ENCODE measurements at places on chromosomes 3 and 15.
A peak's percentile ranks its signal among the peaks of the same experiment; 100 is the strongest.

DNA sequence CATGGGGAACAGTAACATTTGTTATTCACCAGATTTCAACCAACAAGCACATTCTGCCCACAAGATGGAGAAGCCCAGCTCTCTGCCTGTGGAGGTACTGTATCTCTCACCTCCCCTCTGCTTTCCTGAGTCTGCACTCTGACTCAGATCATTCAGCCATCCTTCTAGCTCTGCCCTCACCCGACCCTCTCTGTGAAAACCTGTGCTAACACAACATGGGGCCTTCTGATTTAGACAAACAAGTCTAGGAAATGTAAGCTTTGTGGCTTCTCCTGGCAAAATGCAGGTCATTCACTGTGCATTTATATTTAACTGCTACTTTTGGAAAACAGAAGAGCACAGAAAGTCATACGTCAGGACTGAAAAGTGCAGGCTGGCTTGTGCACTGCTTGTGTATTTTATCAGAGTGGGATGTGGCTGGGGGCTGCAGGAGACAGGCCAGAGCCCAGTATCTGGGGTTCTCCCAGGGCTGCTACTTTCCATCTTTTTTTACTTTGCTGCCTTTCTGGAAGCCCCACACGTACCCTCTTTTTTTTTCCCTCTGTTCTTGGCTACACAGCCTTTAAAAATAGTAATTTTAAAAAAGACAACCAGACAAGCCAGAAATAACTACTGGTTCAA, 50.8 kb downstream of the SUSD5 start:
- peak; percentile 14 for DNase-seq

DNA sequence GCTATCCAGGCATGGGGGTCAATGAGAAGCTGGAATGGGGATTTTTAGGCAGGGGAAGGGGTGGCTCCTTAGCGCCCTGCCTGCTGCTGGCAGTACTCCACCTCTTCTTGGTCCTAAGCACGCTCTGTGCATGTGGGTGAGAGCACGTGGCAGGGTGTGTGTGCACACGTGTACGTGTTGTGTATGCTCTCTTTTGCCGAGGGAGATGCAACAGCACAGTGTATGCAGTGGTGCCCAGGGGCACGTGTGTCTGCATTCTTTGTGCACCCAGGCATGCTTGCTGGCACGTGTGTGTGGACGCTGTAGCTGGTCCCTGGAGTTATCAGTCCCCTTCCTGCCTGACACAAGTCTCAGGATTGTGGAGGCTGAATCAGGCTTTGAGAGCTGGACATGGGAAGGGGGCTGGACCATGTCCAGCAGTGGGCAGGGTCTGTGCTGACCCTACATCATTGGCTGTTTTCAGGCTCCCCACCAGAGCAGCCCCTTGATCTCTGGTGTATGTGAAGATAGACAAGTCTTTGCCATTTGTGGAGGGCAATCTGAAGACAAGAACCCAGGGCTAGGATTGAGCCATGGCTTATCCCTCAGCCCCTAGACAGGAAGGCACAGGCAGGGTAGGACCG, 1.9 kb upstream of the CAMKV start:
- DNase-seq, result no peak

GRCh38 chr15:63933522-63933921, 99.8 kb upstream of the HERC1 start:
- DNase-seq, result peak; percentile 34

DNA sequence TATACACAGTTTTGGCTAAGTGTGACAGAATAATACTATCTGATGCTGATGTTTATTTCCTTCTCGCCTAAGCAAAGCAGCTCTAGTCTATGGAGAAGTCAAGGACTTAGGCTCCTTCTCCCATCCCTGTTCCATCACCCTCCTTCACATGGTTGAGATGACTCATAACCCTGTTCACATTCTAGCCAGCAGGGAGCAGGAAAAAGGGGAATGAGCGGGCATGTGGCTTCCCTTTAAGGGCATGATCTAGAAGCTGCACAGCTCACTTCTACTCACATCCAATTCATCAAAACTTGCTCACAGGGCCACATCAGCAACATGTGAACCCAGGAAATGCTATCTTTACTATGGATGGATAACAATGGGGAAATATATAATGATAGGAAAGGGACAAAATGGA, 40.9 kb downstream of the CBLB start:
- DNase-seq, result peak; percentile 91

GRCh38 chr3:10546181-10546624, 40.8 kb upstream of the ATP2B2 start:
- DNase-seq, result no peak

DNA sequence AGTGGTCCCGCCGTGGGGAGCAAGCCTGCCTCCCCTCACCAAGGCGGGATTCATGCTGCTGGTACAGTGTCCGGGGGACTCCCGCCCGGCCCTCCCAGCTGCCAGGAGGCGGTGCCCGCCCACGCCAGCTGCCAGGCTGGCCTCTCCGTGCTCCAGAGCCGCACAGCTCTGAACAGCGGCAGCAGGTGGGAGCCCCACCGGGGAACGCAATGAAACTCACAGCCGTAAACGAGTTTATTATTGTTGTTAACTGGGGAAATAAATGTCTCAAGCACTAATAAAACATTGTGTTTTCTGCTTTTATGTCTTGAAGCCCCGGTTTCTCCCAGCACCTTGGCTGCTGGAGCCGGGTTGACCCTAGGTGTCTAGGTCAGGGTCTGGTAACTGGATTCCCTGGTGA, 317.7 kb upstream of the TLE3 start:
- peak; percentile 51 for DNase-seq

DNA sequence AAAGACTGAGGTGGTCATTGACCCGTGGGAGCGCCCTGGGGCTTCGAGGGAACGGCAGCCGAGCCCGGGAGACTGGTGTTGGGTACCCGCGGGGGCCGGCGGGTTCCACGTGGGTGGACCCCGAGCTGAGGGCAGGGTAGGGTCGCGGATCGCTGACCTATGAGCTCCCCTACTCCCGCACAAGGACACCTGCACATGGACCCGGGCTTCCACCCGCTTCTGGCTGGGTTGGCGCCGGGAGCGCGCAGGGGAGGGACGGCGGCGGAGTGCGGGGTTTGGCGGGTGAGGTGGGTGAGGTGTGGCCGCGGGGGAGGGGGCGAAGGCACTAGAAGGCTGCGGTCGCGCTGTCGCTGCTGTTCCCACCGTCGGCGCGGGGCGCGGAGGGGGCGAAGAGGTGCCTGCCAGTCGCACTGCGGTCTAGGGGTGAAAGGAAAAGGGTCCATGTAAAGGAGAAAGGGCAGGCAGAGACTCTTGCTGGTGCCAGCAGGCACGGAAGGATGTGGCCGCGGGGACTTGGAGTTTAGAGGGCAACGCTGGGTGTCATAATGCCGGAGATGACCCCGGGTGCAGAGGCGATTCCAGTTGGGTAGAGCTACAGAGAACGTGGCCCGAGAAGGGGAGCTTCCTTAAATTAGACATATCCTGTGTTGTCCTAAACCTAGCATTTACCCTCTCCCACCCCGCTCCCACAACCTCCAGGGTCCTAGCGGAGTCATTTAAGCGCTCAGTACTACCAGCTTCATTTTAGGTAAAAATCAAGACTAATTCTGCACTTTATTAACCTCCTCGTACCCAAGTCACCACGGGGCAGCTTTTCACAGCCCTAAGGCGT, 245.9 kb upstream of the TOPAZ1 start:
- no peak for DNase-seq

- no peak for DNase-seq
These were observed 116.5 kb downstream of the LRRK1 start for GRCh38 chr15:101035611-101036010.

DNA sequence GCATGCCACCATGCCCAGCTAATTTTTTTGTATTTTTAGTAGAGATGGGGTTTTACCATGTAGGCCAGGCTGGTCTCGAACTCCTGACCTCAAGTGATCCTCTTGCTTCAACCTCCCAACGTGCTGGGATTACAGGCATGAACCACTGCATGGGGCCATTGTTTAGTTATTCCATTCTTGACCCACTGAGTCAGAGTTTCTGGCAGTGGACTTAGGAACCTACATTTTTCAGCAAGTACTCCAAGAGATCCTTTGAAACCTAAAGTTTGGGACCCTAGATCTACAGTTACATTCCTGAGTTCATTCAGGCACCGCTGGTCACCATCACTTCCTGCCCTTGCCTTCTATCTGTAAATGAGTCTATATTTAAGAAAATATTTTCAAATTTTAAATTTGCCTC, 1.4 kb upstream of the TNFSF10 start:
- DNase-seq, result no peak

DNA sequence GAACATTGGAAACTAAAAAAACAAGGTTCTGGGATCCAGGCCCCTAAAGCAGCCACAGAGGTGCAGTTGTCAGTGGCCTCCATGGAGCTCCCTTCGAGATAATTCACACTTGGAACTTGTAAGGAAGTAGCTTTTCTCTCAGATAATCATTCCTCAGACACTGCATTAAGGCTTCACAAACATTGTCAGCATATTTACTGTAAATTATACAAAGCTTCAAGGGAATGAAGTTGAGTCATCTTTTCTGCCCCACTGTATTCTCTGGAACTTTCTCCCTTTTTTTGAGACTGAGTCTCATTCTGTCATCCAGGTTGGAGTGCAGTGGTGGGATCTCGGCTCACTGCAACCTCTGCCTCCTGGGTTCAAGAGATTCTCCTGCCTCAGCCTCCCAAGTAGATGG, 7.1 kb downstream of the BLOC1S6 start:
- DNase-seq, result no peak

DNA sequence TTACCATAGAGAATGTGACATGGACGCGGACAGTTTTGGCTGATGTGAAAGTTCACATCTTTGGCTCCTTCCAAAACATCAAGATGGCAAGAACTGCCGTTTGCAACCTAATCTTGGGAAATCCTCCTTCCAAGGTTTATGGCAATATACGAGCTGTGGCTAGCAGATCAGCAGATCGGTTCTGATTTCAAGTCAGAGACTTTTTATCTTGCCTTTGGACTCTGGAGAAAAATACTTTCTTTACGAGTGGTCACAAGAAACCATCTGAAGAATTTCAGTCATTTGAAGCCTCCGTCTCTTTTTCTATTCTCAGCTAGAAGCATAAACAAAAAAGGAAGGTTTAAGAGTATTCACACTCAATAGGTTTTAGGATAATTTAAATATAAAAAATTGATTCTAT, 153.5 kb upstream of the MEIS2 start:
- no peak for DNase-seq

DNA sequence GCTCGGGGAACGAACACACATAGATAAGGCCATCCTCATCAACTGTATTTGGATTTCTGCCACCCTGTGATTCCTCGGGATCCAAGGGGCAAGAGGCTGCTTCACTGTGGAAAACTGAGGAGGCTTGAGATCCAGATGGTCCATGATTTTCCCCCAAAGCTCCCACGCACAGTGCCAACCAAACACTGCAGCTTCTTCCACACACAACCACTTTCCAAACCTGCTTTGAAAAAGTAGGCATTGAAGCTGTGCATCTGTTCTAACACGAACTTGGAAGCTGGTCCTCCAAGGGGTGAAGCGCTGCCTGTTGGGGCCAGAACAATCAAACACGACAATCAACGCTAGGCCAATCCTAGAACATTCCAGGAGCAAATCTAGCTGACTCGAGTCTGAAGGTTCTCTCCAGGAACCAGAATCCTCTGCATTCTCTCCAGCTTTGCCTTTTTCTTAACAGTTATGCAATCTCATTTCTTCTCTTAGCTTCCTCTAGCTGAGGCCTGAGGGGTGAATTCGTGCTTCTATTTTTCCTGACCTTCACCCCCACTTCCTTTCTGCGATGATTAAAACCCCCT, 104.4 kb downstream of the LRRK1 start:
- no peak for DNase-seq

DNA sequence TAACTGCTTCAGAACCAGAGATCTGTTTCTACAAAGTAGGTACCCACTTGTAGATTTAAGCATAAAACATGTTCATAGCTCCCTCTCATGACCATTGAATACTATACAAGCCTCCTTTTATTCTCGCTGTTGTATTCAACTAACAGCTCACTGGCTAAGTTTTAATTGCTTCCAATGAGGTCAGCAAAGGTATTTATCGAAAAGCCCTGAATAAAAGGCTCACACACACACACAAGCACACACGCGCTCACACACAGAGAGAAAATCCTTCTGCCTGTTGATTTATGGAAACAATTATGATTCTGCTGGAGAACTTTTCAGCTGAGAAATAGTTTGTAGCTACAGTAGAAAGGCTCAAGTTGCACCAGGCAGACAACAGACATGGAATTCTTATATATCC, at the start of gene FGF7:
TSS of gene FGF7 (plus strand) at position 222 of the 400 bp plus-strand sequence. CDS start 1,056 bp downstream, outside the sequence.
- peak; percentile 73 for DNase-seq

DNA sequence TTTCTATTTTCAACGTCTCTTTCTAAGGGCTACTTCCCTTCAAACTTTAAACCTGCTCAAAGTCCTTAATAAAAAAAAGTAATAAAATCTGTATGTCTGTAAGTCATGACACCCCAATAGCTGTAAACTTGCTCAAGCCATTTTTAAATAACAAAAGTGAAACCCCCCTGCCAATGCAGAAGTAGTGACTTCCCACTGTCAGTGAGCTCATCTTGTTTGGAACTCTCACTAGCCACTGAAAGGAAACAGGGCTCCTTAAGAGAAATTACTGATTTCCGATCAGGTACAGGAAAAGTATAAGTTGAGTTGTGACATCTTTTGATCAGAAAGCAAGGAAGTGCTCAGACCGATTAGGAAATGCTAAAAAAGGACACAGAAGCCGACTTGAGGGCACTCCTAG, 27.6 kb upstream of the GPR171 start:
- no peak for DNase-seq

DNA sequence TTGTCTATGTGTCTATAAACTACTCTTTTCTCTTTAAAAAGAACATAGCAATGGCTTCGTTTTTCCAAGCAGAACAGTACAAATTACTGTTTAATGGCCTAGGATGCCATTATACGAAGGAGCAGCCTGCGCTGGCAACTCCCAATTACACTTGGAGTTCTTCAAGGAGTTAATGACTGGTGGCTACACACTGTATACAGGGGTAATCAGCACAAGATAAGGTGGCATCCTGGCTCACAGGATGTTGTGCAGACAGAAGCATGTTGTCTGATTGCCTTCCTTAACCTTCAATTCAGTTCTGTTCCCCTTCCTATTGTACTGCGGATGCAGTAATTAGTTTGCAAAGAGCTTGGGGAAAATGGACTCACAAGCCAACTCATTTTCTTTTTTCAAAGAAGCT, 250.7 kb upstream of the ROBO2 start:
- no peak for DNase-seq

- no peak for DNase-seq
These were observed 5.2 kb downstream of the MAGI1 start for GRCh38 chr3:66033241-66034138.

- DNase-seq, result no peak
These were observed 90.7 kb downstream of the FILIP1L start for GRCh38 chr3:100023595-100023994.

Data from LHCN-M2 (cell line).